ENCODE measurements at places on chromosomes 16 and 17. TPM values are rescaled to one million over a fixed set of nuclear protein-coding genes. Genes with fewer than 3 reads are reported as not detected.

Gene MYCBPAP
- total RNA-seq: 0.53 TPM

Gene GRIN2C
- total RNA-seq: 0.23 TPM

Gene PYCARD
- 45.2 TPM for total RNA-seq

Gene TMEM98
- total RNA-seq: 48.0 TPM

Gene ATP2A3
- 5.3 TPM for total RNA-seq

Gene PRSS33
- total RNA-seq: not detected

Gene PDXDC1
- total RNA-seq: 71.8 TPM

Gene NDRG4
- 26.9 TPM for total RNA-seq

Gene SLC6A2
- 0.08 TPM for total RNA-seq

Gene MEIOB
- 1.9 TPM for total RNA-seq

Gene TBC1D3H
- total RNA-seq: not detected

Gene C17orf50
- 0.24 TPM for total RNA-seq

Gene CORO1A
- total RNA-seq: 2.7 TPM

Gene NLRP1
- total RNA-seq: 2.7 TPM

Gene C16orf96
- total RNA-seq: not detected

Gene SLC26A11
- 15.9 TPM for total RNA-seq

Gene VAT1L
- not detected for total RNA-seq

Gene ACSM3
- 5.5 TPM for total RNA-seq

Gene CNTNAP4
- total RNA-seq: not detected

Gene ADORA2B
- total RNA-seq: 15.3 TPM

Gene PLA2G15
- total RNA-seq: 16.1 TPM

Gene WNT9B
- total RNA-seq: not detected

Gene TNFRSF13B
- total RNA-seq: not detected

Gene SHBG
- total RNA-seq: 0.35 TPM

Gene HSPB9
- not detected for total RNA-seq

Gene PDE6G
- 1.5 TPM for total RNA-seq

Gene MYH13
- total RNA-seq: not detected

Gene NSF
- 23.5 TPM for total RNA-seq

Gene RUNDC3A
- 0.57 TPM for total RNA-seq

Gene ZFPM1
- 8.6 TPM for total RNA-seq
